ENCODE measurements at places on chromosomes 3 and 15.
A peak's percentile ranks its signal among the peaks of the same experiment; 100 is the strongest.

GRCh38 chr3:24373198-24373959 lies 121.3 kb downstream of the THRB start:
- DNase-seq, result no peak

DNA sequence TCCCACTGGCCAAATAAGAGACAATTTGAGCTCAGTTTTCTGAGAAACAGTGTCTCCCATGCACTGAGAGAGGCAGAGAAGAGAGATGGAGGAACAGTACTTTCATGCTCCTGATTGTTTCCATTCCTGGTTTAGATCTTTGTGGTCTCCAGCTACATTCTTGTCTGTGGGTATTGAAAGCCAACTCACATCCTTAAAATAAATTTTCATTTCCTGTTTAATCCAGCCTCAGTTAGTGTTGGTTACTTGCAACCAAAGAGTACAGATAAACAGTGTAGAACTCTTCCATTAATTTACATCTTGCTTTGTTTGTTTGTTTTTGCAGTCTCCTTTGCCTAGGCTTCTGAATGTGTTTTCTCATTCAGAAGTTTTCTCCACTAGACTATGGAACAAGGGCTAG lies 123.7 kb upstream of the CLSTN2 start:
- DNase-seq, result no peak

GRCh38 chr15:68285259-68285980 lies 7.9 kb downstream of the FEM1B start:
- DNase-seq, result no peak

GRCh38 chr3:38649500-38650247 lies at the start of gene SCN5A:
Gene SCN5A (minus strand): TSS chr3:38649687. CDS start chr3:38633307, 16,380 bp downstream.
- peak; percentile 31 for DNase-seq

- DNase-seq, result no peak
Measured at GRCh38 chr15:53586799-53587198, 172.7 kb downstream of the WDR72 start.
